ENCODE measurements at places on chromosomes 7 and 10. TPM values are rescaled to one million over a fixed set of nuclear protein-coding genes. Genes with fewer than 3 reads are reported as not detected.

GRCh38 chr7:92402920-92403759 lies 44.1 kb upstream of the GATAD1 start:
- DNase-seq: no peak

ANKRD61 gene
- polyA plus RNA-seq: 0.19 TPM

- peak; percentile 64 for DNase-seq
Observed at GRCh38 chr7:519484-520390, at the start of gene PDGFA. Gene PDGFA, minus strand, starts transcription at chr7:519846. Its CDS starts 845 bp downstream, at chr7:519001.

- no peak for DNase-seq
Observed at GRCh38 chr10:58996063-58996462, 180.4 kb upstream of the PHYHIPL start.

- DNase-seq: no peak
Observed at GRCh38 chr7:83211685-83212084, 49.0 kb upstream of the PCLO start.

GRCh38 chr10:49332333-49332732 lies 33.4 kb downstream of the C10orf71 start:
- no peak for DNase-seq

ALOX5 gene
- 6.1 TPM for polyA plus RNA-seq

DNA sequence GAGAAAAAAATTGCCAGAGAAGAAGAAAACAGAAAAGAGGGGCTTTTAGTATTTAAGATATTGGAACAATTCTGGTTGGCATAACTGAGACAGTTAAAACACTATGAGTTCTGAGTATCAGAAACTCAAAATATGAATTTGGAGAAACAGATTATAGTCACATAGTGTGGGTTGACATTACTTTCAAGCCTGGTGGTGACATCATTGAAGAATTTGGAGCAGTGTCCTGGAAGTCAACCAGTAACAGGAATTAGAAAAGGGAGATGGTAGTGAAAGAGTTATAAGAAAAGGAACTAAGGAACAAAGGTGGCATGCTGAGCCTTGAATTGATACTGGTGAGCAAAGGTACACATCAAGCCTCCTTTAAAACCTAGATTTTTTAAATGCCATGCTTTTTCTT lies 88.2 kb downstream of the ZNF438 start:
- DNase-seq: no peak

Data from heart left ventricle (tissue), 16 donors.